SK-N-DZ (cell line): ENCODE measurements at places on chromosomes 2 and 18.

GRCh38 chr2:24973812-24974211 is 2.1 kb upstream of the DNAJC27 start:
- no peak for DNase-seq

GRCh38 chr18:44452346-44452745 is 228.3 kb upstream of the SETBP1 start:
- no peak for DNase-seq

DNA sequence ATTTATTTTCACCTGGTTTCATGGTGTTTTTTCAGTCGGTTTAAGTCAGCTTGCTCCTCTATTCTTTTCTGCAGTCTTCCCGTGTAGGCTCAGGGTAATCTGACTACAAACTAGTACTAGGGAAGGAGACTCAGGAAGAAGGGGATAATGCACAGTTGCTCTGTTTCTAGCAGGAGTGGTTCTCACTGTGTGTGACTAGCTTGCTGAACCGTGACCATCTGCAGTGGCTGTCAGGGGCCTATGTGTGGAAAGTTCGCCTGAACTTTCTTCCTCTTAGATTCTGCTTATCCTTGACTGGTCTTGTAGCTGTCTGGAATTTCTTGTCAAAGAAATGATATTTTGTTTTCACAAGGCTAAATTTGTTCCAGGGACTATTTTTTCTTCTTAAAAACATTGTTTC is 46.3 kb upstream of the AQP4 start:
- no peak for DNase-seq

DNA sequence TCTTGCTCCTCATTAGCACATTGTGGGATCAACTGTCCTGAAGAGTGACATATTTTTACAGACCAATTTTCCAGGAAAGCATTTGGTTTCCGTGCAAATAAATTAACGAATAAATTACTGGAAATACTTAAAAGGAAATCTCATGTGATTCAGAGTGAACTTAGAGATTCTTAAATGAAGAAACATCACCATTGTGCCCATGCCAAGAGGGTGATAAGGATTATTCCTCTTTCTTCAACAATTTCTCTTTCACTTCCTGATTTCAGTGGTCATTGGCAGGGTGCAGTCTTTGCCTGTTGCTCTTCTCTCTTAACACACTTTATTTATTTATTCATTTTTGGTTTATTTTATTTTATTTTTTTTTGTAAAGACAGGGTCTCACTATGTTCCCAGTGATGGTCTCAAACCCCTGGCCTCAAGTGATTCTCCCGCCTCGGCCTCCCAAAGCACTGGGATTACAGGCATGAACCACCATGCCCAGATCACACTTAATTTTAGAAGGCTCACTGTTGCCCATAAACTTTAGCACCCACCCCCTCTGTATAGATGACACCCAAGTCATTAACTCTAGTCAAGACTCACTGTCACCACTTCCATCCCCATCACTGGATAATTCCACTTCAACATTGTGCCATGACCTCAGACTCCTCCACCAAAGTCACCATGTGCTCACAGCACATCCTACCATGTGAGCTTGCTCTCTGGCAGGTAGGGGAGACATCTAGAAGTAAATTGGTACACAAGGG is 92.6 kb upstream of the CERS6 start:
- no peak for DNase-seq

DNA sequence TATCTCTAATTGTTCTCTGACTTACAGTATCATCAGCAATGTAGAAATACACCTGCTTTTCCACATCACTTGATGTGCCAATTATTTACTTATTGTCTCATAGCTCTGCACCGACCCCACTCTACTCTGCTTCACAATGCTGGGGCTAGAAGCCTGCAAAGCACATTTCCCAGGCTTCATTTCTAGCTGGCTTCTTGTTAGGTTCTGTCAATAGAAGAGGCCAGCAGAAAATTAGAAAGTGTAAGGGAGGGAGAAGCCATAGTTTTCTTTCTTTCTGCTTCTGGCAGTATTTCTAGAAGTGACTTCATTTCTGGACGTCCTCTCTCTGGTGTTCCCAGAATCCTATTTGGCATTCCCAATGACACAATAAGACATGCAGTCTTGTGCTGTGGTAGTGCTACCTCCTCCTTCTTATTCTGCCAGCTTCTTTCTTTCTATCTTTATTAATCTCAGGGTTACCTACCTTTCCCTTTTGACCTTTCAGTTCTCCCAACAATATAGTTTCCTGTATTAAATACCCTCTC is 12.5 kb upstream of the TANC1 start:
- no peak for DNase-seq
